ENCODE measurements at places on chromosomes 3 and 15.

DNA sequence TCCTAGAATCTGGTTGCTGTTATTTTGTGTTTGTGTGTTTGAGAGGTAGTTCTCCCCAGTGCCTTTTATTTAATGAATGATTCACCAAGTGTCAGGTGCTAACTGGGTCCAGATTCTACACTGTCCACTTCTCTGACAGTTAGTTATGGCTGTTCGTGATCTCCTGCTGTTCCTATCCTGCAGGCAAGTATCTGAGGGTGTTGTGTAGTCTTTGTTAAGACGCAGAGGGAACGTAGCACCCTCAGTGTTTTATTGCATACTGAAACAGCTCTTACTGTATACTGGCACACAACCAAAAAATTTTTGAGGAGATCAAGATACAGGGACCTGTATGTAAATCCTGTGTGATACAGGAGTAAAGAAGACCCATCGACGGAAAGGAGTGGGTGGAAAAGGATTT, 1271.3 kb downstream of the ROBO1 start:
- DNase-seq: no peak

- DNase-seq: no peak
Observed at GRCh38 chr3:14430706-14431451, 28.5 kb downstream of the SLC6A6 start.

DNA sequence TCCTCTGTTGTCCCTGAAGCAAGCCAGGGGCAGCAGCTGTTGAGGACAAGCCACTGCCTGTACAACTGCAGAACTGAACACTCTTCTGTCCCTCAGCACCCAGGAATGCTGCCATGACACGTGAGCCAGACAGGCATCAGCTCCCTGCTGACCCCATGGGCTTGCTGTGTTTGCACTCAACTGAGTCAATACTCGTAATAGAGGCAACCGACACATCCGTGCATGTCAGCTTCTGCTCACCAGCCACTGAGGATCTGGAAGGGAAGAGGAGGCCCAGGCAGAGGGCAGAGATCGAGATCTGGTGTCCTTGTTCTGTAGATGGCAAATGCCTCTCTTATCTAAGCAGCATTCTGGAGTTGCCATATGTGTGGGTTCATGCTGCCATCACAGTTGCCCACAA, 54.3 kb upstream of the SEC61A1 start:
- DNase-seq: no peak

GRCh38 chr15:85800478-85801123, 5.9 kb upstream of the KLHL25 start:
- DNase-seq: peak; percentile 27

GRCh38 chr15:74460298-74460697, 662 bp downstream of the UBL7 start:
- no peak for DNase-seq

DNA sequence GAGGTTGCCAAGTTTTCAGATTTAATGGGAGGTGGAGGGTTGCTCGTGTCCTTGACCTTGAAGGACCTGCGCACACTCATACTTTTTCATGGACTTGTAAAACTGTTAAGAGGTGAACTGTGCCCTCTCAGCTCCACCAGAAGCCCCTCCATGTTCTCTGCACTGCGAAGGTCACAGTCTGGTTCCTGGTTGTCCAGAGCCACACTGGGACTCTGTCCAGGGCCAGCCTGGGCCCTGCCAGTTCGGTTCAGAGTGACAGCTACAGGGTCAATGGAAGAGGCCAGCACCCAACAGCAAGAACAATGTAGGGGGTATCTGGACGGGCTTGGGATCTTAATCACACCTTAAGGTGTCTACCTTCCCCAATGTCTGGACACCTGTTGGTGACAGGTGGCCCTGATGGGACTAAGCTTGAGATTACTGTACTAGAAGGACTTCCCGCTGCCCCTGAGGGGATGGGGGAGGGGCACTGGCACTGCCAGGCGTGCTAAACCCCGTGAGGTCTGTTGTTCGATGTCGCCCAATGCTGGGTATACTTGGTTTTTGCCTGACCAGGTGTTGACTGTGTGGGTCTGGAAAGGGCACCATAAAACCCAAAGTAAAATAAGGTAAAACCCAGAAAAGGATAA, 34.7 kb downstream of the GRK7 start:
- no peak for DNase-seq

- peak; percentile 57 for DNase-seq
Observed at GRCh38 chr3:157128771-157129681, 30.9 kb downstream of the CCNL1 start.

- DNase-seq: no peak
Observed at GRCh38 chr15:56232058-56232457, 11.6 kb downstream of the RFX7 start.

Measured in brain microvascular endothelial cell (primary cell).